ENCODE measurements at places on chromosomes 11 and 22. TPM values are rescaled to one million over a fixed set of nuclear protein-coding genes. Genes with fewer than 3 reads are reported as not detected.

Gene CARD16
- total RNA-seq, result 0.31 TPM

Gene ZBTB16
- total RNA-seq, result 0.18 TPM

Gene ZC3H12C
- total RNA-seq, result 4.7 TPM

Gene SUSD2
- 0.22 TPM for total RNA-seq

Gene POLD3
- 22.1 TPM for total RNA-seq

Gene PKNOX2
- not detected for total RNA-seq

- no peaks in the 10 kb centered on the region for H3K27me3 ChIP-seq
- H3K4me1 ChIP-seq, result no peaks in the 10 kb centered on the region
- no peak overlapping the region for H3K4me3 ChIP-seq
- H3K36me3 ChIP-seq, result no peaks in the 10 kb centered on the region
- no peak overlapping the region for H3K27ac ChIP-seq
Observed at GRCh38 chr11:111645657-111646316, 43.5 kb downstream of the SIK2 start.

- H3K36me3 ChIP-seq, result no peaks in the 10 kb centered on the region
- H3K27me3 ChIP-seq, result peaks cover 7% of the 10 kb centered on the region
Observed at GRCh38 chr11:60777572-60777971, 7.6 kb upstream of the MS4A10 start.

- DNase-seq, result peak; percentile 10
- no peaks in the 10 kb centered on the region for H3K27me3 ChIP-seq
- H3K27ac ChIP-seq, result peak overlapping the region; percentile 100
- H3K4me1 ChIP-seq, result peaks cover 27% of the 10 kb centered on the region
- H3K4me3 ChIP-seq, result peak overlapping the region; percentile 57
Observed at GRCh38 chr11:59551659-59552521, 40.6 kb downstream of the OR4D9 start.

- H3K27me3 ChIP-seq, result peaks cover 5% of the 10 kb centered on the region
- no peaks in the 10 kb centered on the region for H3K36me3 ChIP-seq
Observed at GRCh38 chr11:1546536-1547466, 25.3 kb downstream of the DUSP8 start.

GRCh38 chr11:108135845-108136544, 14.6 kb downstream of the ACAT1 start:
- H3K36me3 ChIP-seq, result peaks cover 70% of the 10 kb centered on the region
- no peak overlapping the region for H3K4me3 ChIP-seq
- H3K4me1 ChIP-seq, result no peaks in the 10 kb centered on the region
- H3K27me3 ChIP-seq, result no peaks in the 10 kb centered on the region
- no peak overlapping the region for H3K27ac ChIP-seq

GRCh38 chr11:64250415-64251015, 815 bp upstream of the PLCB3 start:
- no peaks in the 10 kb centered on the region for H3K27me3 ChIP-seq
- peak overlapping the region; percentile 80 for H3K27ac ChIP-seq
- peak; percentile 69 for DNase-seq

GRCh38 chr22:35633520-35633919, 14.7 kb upstream of the APOL6 start:
- no peak for DNase-seq
- peaks cover 5% of the 10 kb centered on the region for H3K4me1 ChIP-seq
- H3K36me3 ChIP-seq, result no peaks in the 10 kb centered on the region
- peaks cover 10% of the 10 kb centered on the region for H3K27me3 ChIP-seq

- H3K27ac ChIP-seq, result peak overlapping the region; percentile 84
- H3K27me3 ChIP-seq, result no peaks in the 10 kb centered on the region
- peaks cover 17% of the 10 kb centered on the region for H3K4me1 ChIP-seq
Observed at GRCh38 chr11:125569915-125570621, 791 bp downstream of the EI24 start.

GRCh38 chr22:40276996-40277823, 69.1 kb upstream of the ADSL start:
- no peaks in the 10 kb centered on the region for H3K27me3 ChIP-seq
- no peak overlapping the region for H3K4me3 ChIP-seq
- DNase-seq, result no peak
- no peaks in the 10 kb centered on the region for H3K4me1 ChIP-seq
- H3K27ac ChIP-seq, result no peak overlapping the region

GRCh38 chr11:106853850-106854401, 164.3 kb downstream of the GUCY1A2 start:
- no peaks in the 10 kb centered on the region for H3K36me3 ChIP-seq
- no peak overlapping the region for H3K4me3 ChIP-seq
- H3K4me1 ChIP-seq, result no peaks in the 10 kb centered on the region
- DNase-seq, result no peak

DNA sequence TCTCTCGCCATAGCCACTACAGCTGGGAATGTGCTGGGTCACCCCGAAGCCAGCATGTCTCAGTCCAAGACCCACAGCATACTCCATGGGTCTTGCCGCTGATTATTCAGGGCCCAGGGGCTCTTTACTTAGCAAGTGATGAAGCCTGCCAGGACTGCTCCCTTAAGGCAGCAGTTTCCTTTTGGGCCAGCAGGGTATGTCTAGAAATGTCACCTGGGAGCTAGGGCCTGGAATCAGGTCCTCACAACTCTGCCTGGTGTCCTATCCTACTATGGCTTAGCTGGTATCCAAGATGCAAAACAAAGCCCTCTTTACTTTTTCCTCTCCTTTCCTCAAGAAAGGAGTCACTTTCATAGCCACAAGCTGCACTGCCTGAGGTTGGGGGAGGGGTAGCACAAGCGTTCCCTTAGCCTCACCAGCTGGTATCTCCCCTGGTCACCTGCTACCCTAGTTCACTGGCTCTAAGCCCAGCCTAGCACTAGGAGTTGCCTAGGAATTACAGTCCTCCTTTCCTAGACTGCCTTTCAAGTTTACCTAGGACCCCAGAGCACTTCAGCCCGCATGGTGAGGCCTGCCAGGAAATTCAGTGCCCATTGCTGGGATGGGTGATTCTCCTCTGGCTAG, 22.6 kb upstream of the NCR3LG1 start:
- H3K36me3 ChIP-seq, result peaks cover 15% of the 10 kb centered on the region
- H3K27ac ChIP-seq, result no peak overlapping the region
- DNase-seq, result no peak
- H3K4me3 ChIP-seq, result no peak overlapping the region

DNA sequence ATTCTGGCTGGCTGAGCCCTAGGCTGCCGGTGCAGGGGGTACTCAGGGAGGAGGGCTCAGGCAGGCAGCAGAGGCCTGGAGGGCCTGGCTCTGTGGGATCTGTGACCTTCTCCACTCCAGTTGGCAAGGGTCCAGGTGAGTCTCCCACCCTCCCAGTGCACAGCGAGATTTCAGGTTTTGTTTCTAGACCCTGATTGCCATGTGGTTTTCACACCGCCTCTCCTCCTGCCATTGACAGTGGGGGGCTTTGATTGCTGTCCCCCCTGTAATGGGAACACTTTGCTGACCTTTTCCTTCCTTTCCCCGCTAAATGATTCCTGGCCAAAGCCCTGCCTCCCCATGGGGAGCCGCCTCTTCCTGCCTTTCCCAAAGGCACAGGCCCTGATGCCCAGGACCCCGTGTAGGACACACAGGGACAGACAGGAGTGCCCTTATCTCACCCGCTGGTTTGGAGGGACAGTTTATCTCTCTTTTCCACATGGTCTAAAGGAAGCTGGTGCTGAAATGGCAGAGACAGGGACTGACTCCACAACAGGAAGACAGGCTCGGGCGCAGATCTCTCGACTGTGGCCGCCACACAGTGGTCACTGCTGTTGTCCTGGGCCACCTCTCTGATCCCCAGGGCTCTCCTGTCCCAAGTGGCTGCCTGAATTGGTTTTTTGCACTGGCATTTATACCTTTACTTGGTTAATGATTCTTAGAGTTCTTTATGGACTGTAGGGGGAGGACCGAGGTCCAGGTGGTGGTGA, 43.4 kb downstream of the BCR start:
- no peak overlapping the region for H3K4me3 ChIP-seq
- peaks cover 69% of the 10 kb centered on the region for H3K4me1 ChIP-seq
- H3K36me3 ChIP-seq, result no peaks in the 10 kb centered on the region
- H3K27ac ChIP-seq, result peak overlapping the region; percentile 35

DNA sequence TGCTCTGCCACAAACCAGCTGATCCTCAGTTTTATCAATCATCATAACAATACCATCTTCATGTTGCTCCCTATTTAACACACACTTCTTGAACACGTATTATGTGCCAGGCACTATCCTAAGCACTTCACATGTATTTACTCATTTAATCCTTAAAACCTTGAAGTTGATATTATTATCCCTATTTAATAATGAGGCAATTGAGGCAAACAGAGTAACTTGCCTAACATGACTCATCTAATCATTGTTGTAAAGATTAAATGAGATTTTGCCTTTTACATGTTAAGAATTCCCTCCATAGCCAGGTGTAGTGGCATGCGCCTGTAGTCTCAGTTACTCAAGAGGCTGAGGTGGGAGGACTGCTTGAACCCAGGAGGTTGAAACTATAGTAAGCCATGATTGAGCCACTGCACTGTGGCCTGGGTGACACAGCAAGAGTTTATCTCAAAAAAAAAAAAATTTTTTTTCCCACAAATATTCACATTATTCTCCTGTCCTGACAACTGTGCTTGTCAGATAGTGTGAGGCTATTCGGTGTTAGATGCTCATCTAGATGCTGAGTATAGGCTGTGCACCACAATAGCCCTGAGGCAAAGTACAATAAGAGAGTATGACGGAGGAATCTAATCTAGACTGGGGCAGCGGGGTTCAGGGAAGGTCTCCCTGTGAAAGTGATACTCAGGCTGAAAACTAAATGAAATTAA, 13.4 kb downstream of the CKAP5 start:
- no peak for DNase-seq
- H3K27me3 ChIP-seq, result no peaks in the 10 kb centered on the region
- peaks cover 21% of the 10 kb centered on the region for H3K4me1 ChIP-seq
- H3K4me3 ChIP-seq, result no peak overlapping the region
- peaks cover 24% of the 10 kb centered on the region for H3K36me3 ChIP-seq
- peak overlapping the region; percentile 48 for H3K27ac ChIP-seq

GRCh38 chr11:78935398-78936068, 360.9 kb upstream of the NARS2 start:
- no peaks in the 10 kb centered on the region for H3K36me3 ChIP-seq
- H3K27me3 ChIP-seq, result peaks cover 11% of the 10 kb centered on the region
- no peak overlapping the region for H3K27ac ChIP-seq
- no peak for DNase-seq
- H3K4me3 ChIP-seq, result no peak overlapping the region

DNA sequence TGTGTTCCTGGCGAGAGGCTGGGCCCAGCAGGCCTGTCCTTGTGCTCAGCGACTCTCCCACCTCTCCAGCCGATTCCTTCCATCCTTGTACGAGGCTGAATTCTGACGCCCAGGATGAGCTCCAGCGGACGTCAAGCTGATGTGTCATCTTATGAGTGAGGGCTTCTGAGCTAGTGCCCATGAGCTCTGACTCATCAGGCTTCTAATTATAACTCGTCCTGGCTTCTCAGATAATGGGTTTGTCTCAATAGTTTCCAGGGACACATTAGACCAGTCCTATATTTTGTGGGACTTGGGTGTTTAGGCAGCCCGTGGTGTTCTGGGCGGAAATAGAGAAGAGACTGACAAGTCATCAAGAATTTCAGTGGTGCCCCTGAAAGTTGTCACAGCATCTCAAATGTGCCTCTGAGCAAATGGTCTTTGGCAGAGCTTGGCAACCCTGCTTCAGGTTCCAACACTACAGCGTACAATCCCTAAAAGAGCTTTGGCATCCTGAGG, 108.2 kb upstream of the CD44 start:
- no peaks in the 10 kb centered on the region for H3K36me3 ChIP-seq
- peak overlapping the region; percentile 81 for H3K27ac ChIP-seq
- DNase-seq, result peak; percentile 84
- H3K27me3 ChIP-seq, result no peaks in the 10 kb centered on the region
